Right renal pelvis (tissue), 4 donors: ENCODE measurements at places on chromosomes 2 and 18.

DNA sequence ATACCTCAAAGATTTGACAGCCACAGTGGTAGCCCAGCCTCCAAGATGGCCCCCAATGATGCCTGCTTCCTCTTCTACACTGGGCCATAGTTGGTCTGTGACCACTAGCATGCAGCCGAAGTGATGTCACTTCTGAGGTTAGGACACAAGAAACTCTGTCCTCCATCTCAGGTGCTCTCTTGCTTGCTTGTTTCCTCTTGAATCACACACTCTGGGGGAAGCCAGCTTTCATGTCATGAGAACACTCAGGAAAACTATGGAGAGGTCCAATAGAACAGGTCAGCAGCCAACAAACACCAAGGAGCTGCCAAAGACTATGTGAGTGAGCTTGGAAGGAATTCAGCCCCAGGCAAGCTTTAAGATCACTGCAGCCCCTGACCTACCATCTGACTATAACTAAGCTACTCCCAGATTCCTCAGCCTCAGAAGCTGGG is 3.3 kb upstream of the ADAM17 start:
- no peak for DNase-seq

- DNase-seq = no peak
Observed at GRCh38 chr2:179298666-179299065, 34.0 kb upstream of the SESTD1 start.

GRCh38 chr2:137381731-137382130 is 582.5 kb upstream of the HNMT start:
- no peak for DNase-seq

DNA sequence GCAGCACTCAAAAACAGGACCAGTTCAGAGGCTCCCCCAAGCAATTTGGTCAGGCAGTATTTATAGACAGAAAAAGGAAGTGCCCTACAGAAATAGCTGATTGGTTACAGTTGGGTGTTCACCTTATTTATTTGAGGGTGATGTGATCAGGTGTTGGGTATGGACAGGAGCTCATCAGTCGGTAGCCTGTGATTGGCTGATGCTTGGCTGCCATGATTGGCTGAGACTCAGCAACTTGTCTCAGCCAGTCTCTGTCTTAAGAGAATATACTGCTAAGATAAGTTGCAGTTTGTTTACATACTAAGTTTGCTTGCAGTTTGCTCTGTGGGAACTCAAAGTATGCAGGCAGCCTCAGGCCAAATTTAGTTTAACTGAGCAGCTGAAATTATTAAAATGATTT is 9.4 kb downstream of the ABCG8 start:
- DNase-seq = no peak
